ENCODE measurements at places on chromosomes 1 and 21.
A peak's percentile ranks its signal among the peaks of the same experiment; 100 is the strongest.

DNA sequence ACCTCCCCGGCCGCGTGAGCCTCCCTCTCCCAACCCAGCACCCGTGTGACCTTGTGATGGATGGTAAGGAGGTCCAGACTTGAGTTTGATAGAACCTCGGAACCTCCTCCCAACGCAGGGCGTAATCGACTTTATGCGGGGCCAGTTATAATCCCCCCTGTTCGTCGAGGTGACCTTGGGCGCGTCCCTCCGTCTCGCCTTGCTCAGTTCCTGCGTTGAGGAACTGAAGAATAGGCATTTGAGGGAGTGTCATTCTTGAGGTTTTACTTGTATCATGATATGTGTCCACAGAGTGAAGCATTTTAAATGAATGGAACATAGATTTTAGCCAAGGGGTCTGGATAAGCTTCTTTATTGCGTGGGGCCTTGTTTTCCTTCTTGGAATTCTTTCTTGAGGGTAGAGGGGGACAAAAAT, 433 bp downstream of the TIMM17A start:
- no peak for DNase-seq

- no peak for DNase-seq
Observed at GRCh38 chr1:19457607-19458006, 27.7 kb downstream of the CAPZB start.

GRCh38 chr1:89620664-89621063, 12.3 kb upstream of the LRRC8C start:
- DNase-seq: no peak

GRCh38 chr21:44349847-44350772, 3.3 kb upstream of the TRPM2 start:
- no peak for DNase-seq

- DNase-seq: no peak
Observed at GRCh38 chr1:189216886-189217285, 1260.8 kb downstream of the BRINP3 start.

- no peak for DNase-seq
Observed at GRCh38 chr1:44536357-44537209, 131.5 kb downstream of the RNF220 start.

DNA sequence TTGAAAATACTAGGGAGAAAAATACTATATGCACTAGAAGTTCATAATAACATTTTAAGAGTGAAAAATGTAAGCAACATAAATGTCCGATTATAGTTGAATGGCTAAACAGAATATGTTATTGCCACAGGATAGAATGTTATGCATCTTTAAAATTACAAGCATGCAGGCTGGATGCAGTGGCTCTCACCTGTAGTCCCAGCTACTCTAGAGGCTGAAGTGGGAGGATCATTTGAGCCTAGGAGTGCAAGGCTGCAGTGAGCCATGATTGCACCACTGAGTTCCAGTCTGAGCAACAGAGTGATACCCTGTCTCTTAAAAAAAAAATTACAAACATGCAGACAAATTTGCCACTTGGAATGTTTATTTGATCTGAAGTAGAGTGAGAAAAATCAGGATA, 3.0 kb upstream of the BATF3 start:
- no peak for DNase-seq

- DNase-seq: no peak
Observed at GRCh38 chr1:107879346-107879745, 85.6 kb downstream of the VAV3 start.

DNA sequence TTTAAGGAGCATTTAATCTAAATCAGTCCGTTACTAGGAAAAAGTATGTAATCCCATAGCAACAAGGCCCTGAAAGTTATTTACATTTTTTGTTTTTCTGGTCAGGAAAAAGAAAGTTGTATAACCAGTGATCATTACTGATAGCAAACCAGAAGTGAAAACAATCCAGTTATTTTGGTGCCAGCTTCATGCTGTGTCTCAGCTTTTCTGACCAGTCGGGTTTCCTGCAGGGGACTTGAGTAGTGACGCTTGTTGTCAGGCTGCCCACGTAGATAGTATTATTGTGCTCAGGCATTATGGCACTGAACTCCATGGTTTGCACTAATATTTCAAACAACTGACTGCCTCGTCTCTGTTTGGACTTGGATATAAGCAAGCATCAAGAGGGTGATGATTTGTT, 55.2 kb downstream of the SASS6 start:
- DNase-seq: no peak

- DNase-seq: no peak
Observed at GRCh38 chr21:33789697-33790096, 125.9 kb downstream of the ATP5PO start.

- DNase-seq: no peak
Observed at GRCh38 chr1:70587872-70588366, 176.9 kb downstream of the CTH start.

DNA sequence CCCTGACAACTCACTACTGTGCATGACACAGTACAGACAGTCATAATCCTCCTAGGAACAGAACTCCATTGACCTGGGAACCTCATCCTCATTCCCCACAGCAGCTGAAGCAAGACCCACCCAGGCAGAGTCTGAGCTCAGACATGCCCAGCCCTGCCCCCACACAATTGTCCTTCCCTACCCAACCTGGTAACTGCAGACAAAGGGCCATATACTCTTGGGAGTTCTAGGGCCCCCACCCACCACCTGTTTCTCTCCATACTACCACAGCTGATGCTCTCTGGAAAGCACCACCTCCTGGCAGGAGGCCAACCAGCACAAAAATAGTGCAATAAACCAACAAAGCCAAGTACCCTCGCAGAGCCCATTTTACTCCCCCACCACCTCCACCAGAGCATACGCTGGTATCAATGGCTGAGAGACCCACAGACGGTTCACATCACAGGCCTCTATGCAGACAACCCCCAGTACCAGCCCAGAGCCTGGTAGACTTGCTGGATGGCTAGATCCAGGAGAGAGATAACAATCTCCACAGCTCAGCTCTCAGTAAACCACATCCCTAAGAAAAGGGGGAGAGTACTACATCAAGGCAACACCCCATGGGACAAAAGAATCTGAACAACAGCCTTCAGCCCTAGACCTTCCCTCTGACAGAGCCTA, 159.7 kb upstream of the CXADR start:
- no peak for DNase-seq

DNA sequence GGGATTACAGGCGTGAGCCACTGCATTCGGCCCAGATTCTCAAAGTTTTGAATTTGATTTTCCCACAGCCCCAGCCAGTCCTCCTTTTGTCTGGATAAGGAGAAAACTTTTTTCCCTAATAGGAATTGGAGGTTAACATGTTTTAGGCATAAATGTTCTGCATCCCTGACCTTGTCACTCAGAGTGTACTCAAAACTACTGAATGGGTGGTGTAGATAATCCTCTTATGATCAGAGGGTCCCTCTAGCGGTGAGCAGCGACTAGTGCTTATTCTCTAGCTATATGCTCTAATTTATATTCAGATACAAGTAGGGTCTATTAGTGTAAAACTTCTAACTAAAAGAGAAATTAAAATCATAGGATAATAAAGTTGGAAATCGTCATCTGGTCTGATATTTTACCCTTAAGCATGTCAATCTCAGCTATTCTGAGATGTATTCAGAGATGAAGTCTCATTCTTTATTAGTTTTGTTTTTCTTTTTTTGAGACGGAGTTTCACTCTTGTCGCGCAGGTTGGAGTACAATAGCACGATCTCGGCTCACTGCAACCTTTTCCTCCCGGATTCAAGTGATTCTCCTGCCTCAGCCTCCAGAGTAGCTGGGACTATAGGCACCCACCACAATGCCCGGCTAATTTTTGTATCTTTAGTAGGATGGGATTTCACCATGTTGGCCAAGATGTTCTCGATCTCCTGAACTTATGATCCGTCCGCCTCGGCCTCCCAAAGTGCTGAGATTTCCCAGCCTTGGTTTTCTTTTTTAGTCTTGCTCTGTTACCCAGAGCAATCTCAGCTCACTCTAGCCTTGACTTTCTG, 2.7 kb upstream of the PSMD4 start:
- DNase-seq: peak; percentile 55

- DNase-seq: no peak
Observed at GRCh38 chr1:185400052-185400451, 83.0 kb upstream of the IVNS1ABP start.

- DNase-seq: no peak
Observed at GRCh38 chr1:208203127-208203847, 40.9 kb downstream of the PLXNA2 start.

GRCh38 chr1:160416369-160416768, 16.0 kb downstream of the VANGL2 start:
- no peak for DNase-seq

DNA sequence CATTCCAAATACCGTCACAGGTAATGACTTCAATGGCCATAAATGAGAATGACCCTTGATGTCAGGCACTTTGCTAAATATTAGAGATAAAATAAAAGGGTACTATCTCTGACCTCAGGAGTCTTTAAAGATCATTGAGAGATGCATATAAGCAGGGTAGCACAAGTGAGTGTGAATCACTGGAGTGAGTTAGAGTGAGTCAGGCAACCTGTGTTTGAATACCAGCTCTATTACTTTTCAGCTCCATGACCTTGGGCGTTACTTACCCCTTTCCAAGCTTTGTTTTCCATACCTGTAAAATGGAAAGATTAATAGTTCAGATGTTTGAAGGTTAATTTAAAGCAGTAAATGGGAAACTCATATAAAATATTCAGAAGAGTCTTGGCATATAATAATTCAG, 1058.0 kb upstream of the ADGRL4 start:
- no peak for DNase-seq

DNA sequence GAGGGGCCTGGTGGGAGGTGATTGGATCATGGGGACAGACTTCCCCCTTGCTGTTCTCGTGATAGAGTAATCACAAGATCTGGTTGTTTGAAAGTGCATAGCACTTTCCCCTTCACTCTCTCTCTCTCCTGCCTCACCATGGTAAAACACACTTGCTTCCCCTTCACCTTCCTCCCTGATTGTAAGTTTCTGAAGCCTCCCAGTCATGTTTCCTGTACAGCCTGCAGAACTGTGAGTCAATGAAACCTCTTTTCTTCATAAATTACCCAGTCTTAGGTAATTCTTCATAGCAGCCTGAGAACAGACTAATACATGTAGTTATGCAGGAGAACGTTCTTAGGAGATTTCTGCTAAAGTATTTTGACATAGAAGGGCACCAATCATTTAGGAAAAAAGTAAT, 59.9 kb upstream of the FBXO28 start:
- DNase-seq: no peak
